ENCODE measurements at places on chromosomes 16 and 17.

DNA sequence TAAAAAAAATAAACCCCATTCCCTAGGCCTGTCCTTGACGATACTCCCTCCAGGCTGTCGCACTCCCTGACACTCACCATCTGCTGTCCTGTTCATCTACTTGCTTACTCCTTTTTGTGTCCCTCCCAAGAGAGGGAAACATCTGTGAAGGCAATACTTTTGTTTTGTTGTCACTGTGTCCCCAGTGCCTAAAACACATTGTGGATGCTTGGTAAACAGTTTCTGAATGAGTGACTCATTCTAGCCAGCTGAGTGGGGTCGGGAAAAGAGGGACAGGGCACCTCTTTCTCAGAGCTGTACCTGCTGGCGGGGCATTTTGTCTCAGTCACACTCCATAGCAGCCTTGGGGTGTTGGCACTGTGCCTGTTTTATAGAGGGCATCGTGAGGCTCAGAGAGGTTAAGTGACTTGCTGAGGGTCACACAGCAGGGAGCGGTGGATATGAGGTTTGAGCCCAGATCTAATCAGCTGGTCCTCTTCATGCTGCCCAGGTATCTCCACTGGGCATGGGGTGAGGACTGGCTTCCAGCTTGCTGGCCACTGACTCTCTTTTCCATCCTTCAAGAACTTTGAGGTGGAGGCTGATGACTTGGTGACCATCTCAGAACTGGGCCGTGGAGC lies 15.6 kb downstream of the MAP2K3 start:
- peak; percentile 51 for DNase-seq

DNA sequence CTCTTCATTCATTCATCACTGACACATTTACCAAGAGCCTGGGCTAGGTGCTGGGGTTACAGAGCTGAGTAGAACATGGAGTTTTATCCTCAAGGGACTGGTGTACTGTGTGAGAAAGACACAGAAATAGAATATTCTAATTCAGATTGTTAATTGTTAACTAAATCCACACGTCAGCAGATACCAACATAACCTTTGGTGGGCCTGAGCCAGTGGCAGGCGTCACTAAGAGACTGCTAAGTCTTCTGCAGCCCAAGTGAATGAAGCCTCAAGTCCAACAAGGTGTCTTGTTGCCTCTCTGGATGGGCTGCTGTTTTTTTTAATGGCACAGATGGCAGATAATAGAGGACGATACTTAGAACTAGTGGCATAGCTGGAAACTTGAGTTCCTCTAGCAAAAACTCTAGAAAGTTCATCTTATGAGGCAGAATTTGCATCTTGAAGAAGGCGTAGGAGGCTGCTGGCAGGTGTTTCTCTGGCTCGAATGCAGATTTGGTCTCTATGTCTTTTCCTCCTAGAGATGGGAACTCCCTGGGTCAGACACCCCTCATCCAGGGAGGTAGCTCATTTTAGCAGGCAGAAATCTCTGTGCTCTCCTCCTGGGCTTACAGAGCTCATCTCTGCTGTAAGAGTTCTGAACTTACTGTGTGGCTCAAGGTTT lies 179.5 kb downstream of the NTN1 start:
- DNase-seq = no peak

DNA sequence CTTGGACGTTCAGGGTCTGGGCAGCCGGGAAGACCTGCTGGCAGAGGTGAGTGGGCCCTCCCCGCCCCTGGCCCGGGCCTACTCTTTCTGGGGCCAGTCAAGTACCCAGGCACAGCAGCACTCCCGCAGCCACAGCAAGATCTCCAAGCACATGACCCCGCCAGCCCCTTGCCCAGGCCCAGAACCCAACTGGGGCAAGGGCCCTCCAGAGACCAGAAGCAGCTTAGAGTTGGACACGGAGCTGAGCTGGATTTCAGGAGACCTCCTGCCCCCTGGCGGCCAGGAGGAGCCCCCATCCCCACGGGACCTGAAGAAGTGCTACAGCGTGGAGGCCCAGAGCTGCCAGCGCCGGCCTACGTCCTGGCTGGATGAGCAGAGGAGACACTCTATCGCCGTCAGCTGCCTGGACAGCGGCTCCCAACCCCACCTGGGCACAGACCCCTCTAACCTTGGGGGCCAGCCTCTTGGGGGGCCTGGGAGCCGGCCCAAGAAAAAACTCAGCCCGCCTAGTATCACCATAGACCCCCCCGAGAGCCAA lies 8.6 kb upstream of the ABCC3 start:
- DNase-seq = peak; percentile 35

GRCh38 chr17:75103601-75104554 lies 5.9 kb upstream of the ARMC7 start:
- DNase-seq = no peak

- DNase-seq = no peak
These were observed at the start of gene MIF4GD for GRCh38 chr17:75270966-75271232. TSS of gene MIF4GD (minus strand) at chr17:75271231. CDS start at chr17:75270195, 1,036 bp downstream.

- no peak for DNase-seq
These were observed 109.1 kb upstream of the CDC42EP4 start for GRCh38 chr17:73420897-73421296.

DNA sequence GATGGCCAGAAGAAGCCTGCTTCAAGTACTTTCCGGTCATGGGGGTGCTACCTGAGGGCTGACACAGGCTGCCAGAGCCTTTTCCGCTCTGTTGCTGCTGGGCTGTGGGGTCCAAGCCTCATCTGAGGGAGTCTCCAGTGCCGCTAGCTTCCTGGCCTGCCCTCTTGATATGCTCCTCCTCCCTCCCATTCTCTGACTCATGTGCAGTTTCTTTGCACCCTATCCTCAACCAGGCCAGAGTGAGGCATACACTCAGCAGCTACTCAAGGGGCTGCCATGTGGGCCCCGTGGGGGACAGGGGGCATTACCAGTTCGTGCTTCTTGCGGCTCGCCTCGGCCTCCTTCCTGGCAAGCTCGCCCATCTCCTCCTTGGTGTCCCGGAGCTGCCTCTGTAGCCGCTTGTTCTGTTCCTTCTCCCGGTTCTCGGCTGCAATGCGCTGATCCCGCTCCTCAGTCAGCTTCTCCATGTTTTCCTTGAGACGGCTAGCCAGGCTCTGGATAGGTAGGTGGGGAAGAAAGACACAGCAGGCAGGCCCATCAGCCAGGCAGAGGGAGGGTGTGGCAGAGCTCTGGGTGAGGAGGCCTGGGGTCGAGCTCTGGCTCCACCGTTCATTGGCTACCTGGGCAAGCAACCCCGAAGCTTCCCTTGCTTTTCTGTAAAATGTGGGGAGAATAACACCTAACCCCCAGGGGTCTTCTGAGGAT lies 43.8 kb downstream of the PIPOX start:
- DNase-seq = no peak

GRCh38 chr17:31155208-31155810 lies 60.5 kb downstream of the NF1 start:
- DNase-seq = no peak

GRCh38 chr17:73711184-73711583 lies 66.9 kb upstream of the SDK2 start:
- DNase-seq = peak; percentile 84

GRCh38 chr17:21233581-21234347 lies 19.4 kb downstream of the NATD1 start:
- no peak for DNase-seq

DNA sequence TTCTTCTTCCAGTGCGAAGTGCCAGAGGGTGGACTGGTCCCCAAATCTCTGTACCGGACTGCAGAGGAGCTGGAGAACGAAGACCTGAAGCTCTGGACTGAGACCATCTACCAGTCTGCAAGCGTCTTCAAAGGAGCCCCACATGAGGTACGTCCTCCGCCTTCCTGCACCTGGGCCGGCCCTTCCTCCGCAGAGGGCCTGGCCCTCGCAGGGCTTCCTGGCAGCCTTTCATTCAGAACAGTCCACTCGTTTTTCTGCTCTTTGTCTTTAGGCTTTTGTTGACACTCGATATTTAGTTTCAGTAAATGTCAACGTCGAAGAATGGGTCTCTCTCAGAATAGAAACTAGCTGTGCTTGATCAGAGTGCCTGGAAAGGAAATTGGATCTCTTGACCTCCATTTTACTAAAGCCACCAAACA lies 68.6 kb downstream of the SEC14L1 start:
- no peak for DNase-seq

- DNase-seq = no peak
These were observed 108.9 kb upstream of the CIBAR2 start for GRCh38 chr16:85220964-85221731.

- DNase-seq = peak; percentile 72
These were observed 26.0 kb downstream of the COPZ2 start for GRCh38 chr17:48011405-48012150.

- DNase-seq = no peak
These were observed 16.0 kb downstream of the CENPX start for GRCh38 chr17:82006468-82007227.
